ENCODE measurements at places on chromosomes 2 and 18.
A peak's percentile ranks its signal among the peaks of the same experiment; 100 is the strongest.

DNA sequence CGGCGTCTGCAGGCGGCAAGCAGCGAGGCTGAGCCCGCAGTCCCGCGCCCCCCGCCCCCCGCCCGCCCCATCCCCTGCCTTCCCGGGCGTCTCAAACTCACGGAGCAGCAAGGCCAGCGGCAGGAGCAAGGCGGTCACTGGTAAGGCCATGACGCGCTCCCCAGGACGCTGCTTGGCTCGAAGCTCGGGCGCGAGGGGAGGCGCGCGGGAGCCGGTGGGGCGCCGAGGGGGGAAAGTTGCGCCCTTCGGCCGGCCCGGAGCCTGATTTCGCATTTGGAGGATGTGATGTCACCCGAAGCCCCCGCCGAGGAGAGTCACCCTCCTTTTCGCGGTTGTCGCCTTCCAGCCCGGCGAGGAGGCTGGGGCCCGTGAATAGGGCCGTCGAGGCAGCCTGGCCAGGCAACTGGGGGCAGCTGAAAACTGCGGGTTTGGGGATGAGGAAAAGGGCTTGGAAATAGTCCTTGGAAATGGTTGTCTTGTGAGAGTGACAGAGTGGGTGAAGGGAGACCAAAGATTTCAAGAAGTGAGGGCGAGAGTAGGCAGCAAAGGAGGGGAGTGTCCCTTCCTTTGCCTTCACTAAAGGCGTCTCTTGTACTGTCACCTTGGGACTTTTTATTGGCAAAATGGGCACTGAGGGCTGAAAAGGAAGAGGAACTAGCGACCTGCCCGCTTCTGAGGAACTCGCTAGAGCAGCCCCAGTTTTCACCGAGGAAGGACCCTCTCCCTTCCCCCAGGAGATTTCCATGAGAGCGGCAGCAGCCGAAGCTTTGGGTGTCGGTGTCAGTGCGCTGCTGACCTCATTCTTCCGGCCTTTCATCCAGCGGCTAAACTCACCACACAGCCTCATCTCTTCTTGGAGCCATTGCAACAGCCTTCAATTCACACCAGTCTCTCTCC, at the start of gene CD8A:
Gene CD8A (minus strand): TSS at position 238 of the 897 bp plus-strand sequence. CDS start 88 bp downstream, at position 150.
- peak; percentile 9 for DNase-seq

DNA sequence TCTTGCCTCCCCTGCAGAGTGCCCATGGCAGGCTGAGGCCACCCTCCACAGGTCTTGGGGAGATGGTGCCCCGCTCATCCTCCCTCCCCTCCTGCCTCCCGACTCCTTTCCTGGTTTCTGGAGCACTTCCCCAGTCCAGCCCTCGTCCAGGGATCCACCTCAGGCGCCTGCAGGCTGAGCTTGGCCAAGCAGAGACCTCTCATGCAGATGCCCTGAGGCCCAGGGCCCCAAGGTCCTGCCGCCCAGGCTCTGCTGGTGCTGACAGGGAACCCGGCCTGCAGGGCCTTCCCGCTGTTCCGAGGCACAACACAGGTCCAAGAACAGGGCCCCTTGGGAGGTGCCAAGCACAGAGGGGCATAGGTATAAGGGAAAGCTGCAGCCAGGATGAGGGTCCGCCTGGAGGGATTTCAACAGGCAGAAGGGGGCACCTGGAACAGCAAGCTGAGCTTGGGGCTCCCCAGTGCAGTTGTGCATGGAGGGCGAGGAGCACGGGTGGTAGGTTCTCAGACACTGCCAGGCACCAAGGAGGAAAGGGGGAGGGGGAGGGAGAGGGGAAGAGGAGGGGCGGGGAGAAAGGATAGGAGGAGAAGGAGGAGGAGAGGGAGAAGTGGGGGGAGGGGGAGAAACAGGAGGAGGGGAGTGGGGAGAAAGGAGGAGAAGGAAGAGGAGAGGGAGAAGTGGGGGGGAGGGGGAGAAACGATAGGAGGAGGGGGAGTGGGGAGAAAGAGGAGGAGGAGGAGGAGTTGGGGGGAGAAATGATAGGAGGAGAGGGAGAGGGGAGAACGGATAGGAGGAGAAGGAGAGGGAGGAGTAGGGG, 1.2 kb upstream of the ANO7 start:
- DNase-seq = no peak

DNA sequence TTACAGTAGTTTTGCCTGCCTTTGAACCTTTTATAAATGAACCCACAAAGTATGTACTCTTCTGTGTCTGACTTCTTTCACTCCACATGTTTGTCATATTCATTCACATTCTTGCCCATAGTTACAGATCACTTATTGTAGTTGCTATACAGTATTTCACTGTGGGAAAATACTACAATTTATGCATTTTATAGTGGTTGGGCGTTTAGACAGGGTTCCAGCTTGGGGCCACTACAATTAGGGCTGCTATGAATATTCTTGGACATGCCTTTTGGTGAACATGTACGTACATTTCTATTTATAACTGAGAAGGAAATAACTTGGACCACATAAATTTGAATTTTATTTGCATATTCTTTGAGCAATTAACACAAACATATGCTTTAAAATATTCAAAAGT, 15.4 kb upstream of the PMAIP1 start:
- DNase-seq = no peak

GRCh38 chr2:206558492-206558891, 83.8 kb upstream of the FAM237A start:
- no peak for DNase-seq

DNA sequence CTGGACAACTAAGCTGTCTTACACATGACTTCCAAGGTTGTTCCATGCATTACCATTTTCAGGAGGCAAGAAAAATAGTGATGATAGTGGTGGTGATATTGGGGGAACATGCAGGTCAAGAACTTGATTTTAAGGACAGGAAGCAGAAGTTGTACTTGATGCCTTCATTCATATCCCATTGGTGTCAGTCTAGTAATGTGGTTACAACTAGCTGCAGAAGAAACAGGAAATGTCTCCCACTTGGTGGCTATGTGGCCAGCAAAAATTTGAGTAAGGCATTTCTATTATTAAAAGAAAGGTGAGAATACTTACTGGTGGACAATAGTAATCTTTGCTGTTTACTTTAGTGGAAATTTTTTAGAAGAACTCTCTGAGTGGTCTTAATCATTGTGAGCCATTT, 103.4 kb downstream of the ALMS1 start:
- DNase-seq = peak; percentile 21

- DNase-seq = no peak
Measured at GRCh38 chr2:156147594-156148330, 184.8 kb downstream of the NR4A2 start.

DNA sequence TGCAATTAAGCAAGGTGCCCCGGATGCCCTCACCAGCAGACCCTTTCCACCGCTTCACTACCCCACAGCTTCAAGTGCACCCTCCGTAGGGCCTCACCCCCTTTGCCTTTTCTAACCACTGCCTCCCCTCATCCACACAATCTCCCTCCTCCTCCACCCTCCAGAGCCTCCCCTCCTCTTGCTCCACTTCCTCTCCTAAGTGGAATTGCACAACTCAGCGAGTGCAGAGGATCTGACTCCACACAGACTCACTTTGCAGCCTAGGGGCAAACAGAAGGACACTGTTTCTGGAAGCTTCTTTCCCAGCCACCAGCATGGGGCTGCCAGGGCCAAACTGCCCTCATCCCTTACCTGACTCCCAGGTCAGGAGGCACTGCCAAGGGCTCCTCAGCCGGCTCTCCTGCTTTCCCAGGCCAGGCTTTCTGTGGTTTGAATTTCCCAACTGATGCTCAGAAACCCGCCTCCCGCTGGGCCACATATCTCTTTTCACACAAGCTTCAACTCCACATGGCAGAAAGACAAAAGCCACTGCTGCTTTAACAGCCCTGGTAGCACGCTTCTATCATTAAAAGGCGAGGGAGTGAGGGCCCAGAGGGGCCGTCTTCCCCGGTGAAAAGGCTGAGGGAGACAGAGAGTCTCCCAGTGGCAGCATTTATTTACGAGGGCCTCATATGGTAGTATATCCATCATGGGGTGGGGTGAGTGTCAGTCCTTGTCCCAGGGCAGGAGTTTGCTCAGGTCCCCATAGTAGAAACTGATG, 74.7 kb upstream of the MGAT4A start:
- peak; percentile 86 for DNase-seq

GRCh38 chr2:214450118-214450894, 39.5 kb downstream of the VWC2L start:
- DNase-seq = no peak

- DNase-seq = no peak
Measured at GRCh38 chr2:128394007-128394730, 75.5 kb upstream of the HS6ST1 start.

DNA sequence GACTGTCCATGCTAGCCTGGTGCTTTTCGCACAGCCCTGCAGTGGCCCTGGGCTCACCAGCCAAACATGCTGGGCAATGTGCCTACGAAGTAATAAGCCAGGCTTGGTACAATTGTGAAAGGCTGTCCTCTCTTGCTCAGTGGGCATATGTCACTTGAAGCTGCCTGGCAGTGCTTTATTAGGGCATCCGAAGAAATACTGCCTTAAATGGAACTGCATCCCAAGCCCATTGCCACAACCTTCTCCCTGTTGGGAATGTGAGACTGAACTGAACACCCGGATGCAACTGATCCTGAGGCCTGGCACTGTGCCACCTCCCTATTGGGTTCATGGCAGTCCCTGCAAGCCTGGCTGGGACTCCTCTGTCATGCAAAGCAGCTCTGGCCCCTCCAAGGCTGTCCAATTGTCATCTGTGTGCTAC, 15.9 kb downstream of the CAPG start:
- DNase-seq = no peak

DNA sequence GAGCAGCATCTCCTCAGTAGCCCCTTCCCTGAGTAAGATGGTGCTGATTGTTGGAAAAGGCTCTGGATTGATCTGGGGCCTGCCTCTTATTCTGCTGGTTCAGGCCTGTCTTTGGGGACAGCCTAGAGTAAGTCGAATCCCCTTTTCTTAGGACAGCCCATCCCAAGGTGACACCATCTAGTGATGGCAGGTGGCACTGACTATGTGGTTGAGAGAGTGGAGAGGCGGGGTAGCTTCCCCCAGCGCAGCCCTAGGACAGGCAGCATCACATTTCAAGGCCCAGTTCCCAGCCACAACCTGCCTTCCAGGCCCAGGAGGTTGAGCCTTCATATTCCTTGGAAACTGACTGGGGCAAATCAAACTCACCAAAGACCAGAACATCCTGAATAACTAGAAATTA, 69.1 kb upstream of the B3GNT7 start:
- DNase-seq = no peak

DNA sequence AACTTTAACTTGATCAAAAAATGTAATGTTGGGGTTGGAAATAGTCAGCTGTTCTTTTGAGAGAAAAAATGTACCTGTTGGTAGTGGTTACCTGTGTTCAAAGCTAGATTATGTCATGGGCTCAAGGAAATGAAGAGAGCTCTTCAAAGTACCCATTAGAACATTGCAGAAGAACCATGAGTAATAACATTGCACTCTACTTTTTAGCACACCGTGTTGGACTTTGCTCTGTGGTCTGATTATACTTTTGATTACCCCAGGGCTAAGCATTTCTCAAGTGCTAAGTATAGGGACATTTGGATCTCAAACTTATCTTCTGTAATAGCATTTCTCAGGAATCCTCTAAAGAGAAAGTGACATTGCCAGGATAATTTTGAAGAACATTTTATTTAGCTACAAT, 1122.8 kb upstream of the CELF4 start:
- DNase-seq = no peak

DNA sequence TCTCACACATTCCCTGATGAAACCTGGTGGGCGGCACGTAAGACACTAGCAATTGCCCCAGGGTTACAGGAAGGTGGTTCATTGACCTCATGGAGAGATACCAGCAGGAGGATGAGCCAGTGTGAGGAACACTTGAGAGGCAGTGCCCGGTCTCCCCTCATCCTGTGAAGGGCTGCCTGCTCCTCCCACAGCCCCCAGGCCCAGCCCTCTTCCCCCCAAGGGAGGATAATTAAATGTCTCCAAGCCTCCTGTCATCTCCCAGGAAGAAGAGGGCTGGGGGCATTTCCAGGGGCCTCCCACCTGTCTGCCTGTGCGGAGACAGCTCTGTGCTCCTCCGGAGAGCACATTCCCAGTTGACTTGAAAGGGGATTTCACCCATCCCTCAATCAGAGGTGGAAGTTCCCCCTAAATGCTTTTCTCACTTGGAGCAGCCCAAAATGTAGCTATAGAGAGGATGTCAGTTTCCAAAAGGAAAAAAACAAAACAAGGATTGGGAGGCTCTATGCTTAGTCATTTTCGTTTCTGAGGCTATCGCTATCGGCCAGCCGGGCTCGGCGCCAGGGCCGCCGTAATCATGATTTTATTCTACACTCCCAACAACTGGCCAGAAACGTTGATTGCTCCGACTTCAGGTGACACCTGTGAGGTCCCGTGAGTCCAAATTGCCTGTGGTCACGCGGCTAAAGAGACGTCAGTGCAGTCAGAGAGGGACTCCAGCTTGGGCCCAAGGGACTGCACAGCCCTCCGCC, 7.1 kb downstream of the KCNF1 start:
- no peak for DNase-seq

GRCh38 chr2:133437492-133437891, 130.8 kb downstream of the NCKAP5 start:
- DNase-seq = no peak

GRCh38 chr18:36665952-36666351, 162.8 kb downstream of the TPGS2 start:
- no peak for DNase-seq

GRCh38 chr18:55048892-55049291, 89.6 kb upstream of the CCDC68 start:
- no peak for DNase-seq

- DNase-seq = no peak
Measured at GRCh38 chr2:30366199-30366691, 80.8 kb upstream of the LCLAT1 start.

DNA sequence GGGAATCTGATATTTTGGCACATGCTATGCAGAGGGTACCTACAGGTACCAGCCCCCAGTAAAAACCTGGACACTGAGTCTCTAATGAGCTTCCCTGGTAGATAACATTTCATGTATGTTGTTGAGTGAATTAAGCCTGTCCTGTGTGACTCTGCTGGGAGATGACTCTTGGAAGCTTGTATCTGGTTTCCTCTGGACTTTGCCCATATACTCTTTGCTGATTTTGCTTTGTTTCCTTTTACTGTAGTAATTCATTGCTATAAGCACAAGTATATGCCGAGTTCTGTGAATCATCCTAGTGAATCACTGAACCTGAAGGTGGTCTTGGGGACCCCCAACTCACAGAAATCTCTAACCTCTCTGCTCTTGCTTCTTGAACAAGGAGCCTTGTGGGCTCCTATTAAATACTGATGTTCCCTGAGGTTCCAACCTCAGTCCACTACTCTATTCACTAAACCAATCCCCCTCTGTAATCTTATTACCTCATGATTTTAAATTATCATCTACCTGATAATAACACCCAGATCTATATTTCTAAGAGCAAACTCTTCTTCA, 94.3 kb upstream of the WDSUB1 start:
- DNase-seq = no peak

GRCh38 chr2:126886211-126886915, 12.3 kb upstream of the TEX51 start:
- peak; percentile 66 for DNase-seq

DNA sequence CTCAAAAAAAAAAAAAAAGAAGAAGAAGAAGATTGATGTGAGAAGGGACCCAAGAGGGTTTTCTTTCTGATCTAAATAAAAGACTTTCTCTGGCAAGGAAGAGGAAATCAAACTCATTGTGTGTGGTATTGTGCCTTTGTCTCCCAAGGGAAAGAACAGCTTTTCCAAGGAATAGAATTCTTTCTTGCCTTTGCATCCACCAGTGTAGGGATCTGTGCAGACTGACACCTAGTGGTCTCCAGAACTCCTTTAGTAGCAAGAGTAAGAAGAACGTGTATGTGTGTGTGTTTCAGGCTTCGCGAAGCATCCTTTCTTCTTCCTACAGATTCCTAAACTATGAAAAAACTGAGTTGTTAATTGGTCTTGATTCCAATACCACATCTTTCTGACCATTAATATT, 33.5 kb upstream of the CRIM1 start:
- no peak for DNase-seq

All from inflammatory macrophage (primary cell).